Activated CD4-positive, alpha-beta T cell treated with anti-CD3 and anti-CD28 coated beads, Interleukin-2, amount 10 ng/mL, durations not matched to agents 7 days and 5 days (primary cell): ENCODE measurements at places on chromosomes 16 and 17. TPM values are rescaled to one million over a fixed set of nuclear protein-coding genes. Genes with fewer than 3 reads are reported as not detected.

CASKIN1 gene
- 0.19 TPM for total RNA-seq

TAC4 gene
- total RNA-seq: not detected

SNX20 gene
- 83.9 TPM for total RNA-seq

LPO gene
- not detected for total RNA-seq

TBX21 gene
- 13.8 TPM for total RNA-seq

CLEC16A gene
- 35.1 TPM for total RNA-seq
